ENCODE measurements at places on chromosomes 16 and 17. TPM values are rescaled to one million over a fixed set of nuclear protein-coding genes. Genes with fewer than 3 reads are reported as not detected.

The METRNL gene
- 79.9 TPM for total RNA-seq

The SCGB1C2 gene
- total RNA-seq: not detected

The CA5A gene
- total RNA-seq: not detected

The SOST gene
- total RNA-seq: not detected

The CA7 gene
- total RNA-seq: not detected

- no peak overlapping the region for H3K27ac ChIP-seq
- no peaks in the 10 kb centered on the region for H3K27me3 ChIP-seq
- no peaks in the 10 kb centered on the region for H3K36me3 ChIP-seq
These were observed 1.4 kb downstream of the GAN start for GRCh38 chr16:81316176-81316496.

DNA sequence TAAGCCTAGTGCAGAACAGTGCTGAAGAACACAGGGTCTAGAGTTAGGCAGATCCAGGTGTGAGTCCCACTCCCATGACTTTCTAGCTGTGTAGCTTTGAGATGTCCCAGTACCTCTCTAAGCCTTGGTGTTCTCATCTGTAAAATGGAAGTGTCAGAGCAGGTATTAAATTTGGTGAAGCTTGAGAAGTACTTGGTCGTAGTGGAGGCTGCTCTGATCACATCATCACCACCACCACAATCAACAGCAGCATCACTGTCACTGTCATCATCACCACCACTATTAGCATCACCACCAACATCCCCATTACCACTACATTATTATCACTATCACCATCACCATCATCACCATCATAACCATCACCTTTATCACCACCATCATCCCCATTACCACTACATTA, 132.1 kb downstream of the CMIP start:
- H3K27ac ChIP-seq: no peak overlapping the region
- no peaks in the 10 kb centered on the region for H3K27me3 ChIP-seq
- no peaks in the 10 kb centered on the region for H3K4me1 ChIP-seq

- H3K4me1 ChIP-seq: peaks cover 15% of the 10 kb centered on the region
- DNase-seq: no peak
- no peaks in the 10 kb centered on the region for H3K27me3 ChIP-seq
- peaks cover 9% of the 10 kb centered on the region for H3K36me3 ChIP-seq
These were observed at the start of gene NEURL4 for GRCh38 chr17:7328840-7329373. Gene NEURL4 (minus strand): TSS chr17:7329335. CDS start chr17:7329312, 23 bp downstream.

DNA sequence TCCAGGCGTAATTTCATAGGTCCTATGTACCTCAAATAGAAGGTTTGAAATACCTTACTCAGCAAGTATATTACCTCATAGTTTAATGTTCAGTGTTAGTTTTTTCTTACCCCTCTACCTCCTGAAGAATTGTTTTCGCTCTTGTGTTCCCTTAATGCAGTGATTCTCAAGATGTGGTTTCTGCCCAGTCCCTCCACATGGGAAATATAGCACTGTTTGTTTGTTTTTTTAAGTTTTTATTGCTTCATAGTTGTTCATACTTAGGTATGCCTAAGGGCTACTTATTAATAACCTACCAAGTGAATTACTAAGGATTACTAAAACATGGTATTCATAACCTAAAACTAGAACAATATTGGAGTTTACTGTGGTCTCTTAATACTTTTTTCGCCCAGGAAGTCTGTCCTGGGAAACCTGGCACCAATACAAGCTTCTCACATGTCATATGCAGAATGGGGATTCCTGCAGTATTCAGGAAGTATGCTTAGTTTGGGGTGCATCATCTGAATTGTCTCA, 5.0 kb downstream of the RSPRY1 start:
- H3K27me3 ChIP-seq: no peaks in the 10 kb centered on the region
- no peaks in the 10 kb centered on the region for H3K36me3 ChIP-seq
- H3K4me3 ChIP-seq: no peak overlapping the region
- no peak for DNase-seq
- H3K27ac ChIP-seq: no peak overlapping the region
- peaks cover 24% of the 10 kb centered on the region for H3K4me1 ChIP-seq

DNA sequence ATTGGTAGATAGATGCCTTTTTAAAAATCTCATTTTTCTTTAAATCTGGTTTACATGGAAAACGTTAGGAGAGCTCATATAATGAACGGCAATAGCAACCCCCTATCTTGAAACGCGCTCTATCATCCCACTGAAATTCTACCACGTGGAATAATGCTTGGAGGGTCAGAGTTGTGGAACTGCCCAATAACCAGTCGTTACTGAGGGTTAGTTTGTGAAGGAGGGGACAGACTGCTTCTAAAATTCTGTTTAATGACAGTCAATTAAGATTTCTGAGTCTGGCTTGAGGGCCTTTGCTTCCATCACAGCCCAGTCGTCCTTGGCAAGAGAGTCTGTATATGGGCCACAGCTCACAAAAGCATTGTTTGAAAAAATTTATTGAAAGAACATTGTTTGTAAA, 482 bp downstream of the IRF8 start:
- H3K36me3 ChIP-seq: no peaks in the 10 kb centered on the region
- H3K27ac ChIP-seq: peak overlapping the region; percentile 73
- DNase-seq: no peak

DNA sequence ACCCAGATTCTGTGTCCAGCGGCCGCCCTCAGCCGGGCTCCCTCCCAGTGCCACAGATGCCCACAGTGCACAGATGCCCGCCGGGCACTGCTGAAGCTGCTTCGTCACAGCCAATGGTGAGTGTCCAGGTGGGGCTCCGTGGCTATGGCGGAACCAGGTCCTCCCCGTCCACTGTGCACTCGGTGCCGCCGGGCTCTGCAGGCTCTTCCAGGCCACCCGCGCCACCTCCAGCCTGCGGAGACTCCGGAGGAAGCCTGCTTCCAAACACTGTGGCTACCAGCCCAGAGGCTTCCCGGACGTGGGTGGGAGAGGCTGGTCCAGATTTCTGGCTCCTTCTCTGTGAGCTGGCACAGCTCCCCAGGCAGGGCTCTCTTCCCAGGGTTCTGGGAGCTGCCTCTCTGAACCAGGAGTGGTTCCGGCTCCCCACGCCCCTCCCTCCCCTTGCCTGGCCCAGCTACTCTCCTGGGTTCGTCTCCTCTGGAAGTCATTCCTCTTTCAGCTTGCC, 2.8 kb upstream of the PYCR1 start:
- H3K4me1 ChIP-seq: peaks cover 14% of the 10 kb centered on the region
- peak; percentile 69 for DNase-seq
- no peak overlapping the region for H3K4me3 ChIP-seq
- H3K36me3 ChIP-seq: no peaks in the 10 kb centered on the region

DNA sequence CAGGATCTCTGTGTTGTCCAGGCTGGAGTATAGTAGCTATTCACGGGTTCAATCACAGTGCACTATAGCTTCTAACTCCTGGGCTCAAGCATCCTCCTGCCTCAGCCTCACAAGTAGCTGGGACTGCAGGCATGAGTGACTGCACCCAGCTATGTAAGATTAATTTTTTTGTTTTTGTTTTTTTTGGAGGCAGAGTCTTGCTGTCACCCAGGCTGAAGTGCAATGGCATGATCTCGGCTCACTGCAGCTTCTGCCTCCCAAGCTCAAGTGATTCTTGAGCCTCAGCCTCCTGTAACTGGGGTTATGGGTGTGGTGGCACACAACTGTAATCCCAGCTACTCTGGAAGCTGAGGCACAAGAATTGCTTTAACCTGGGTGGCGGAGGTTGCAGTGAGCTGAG, 15.8 kb downstream of the PPM1D start:
- no peak for DNase-seq
- H3K4me1 ChIP-seq: peaks cover 23% of the 10 kb centered on the region
- no peaks in the 10 kb centered on the region for H3K27me3 ChIP-seq
- H3K27ac ChIP-seq: no peak overlapping the region
- no peaks in the 10 kb centered on the region for H3K36me3 ChIP-seq

GRCh38 chr17:2271985-2272702, 31.4 kb downstream of the SMG6 start:
- H3K36me3 ChIP-seq: peaks cover 23% of the 10 kb centered on the region
- no peak for DNase-seq
- no peaks in the 10 kb centered on the region for H3K27me3 ChIP-seq

DNA sequence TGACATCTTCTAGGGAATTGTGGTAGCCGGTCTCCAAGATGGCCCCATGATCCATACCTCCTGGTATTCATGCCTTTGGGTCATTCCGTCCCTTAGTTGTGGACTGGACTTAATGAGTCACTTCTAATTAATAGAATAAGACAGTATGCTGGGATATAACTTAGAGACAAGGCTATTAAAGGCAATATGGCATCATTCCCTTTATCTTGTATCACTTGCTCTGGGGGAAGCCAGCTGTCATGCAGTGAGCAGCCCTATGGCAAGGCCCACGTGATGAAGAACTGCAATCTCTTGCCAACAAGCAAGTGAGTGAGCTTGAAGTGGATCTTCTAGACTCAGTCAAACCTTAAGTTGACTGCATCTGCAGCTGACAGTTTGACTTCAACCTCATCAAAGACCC, 97.8 kb upstream of the MED13 start:
- H3K4me3 ChIP-seq: no peak overlapping the region
- no peak for DNase-seq
- no peak overlapping the region for H3K27ac ChIP-seq
- no peaks in the 10 kb centered on the region for H3K4me1 ChIP-seq
- no peaks in the 10 kb centered on the region for H3K36me3 ChIP-seq
- no peaks in the 10 kb centered on the region for H3K27me3 ChIP-seq

DNA sequence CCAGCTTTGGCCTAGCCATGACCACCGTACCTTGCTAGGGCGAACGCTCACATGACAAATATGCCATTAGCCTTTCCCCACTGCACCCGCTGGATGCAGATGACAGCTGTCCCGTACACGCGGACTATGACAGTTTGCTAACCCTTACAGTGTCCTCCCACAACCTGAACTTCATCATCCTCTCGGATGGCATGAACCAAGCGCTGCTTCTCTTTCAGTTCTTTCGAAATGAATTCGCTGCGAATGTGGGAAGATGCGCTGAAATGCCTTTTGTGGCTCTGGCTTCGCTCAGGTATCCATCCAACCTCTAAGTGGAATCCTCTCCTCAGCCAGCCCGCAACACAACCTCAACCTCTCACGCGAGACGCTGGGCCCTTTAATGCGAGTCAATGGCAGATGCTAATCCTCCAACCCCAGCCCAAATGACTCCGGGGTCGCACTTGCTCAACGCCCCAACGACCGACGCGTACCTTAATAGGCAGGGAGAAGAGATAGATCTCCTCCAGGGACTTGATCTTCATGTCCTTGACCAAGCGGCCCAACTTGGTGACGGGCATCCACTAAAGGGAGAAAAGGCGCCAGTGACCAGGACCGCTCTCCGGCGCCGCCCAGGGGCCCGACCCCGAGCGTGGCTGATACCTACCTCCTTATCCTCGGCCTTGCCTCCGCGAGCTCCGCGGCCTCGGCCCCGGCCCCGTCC, 670 bp downstream of the RPS2 start:
- H3K4me1 ChIP-seq: peaks cover 26% of the 10 kb centered on the region
- peaks cover 27% of the 10 kb centered on the region for H3K36me3 ChIP-seq
- no peaks in the 10 kb centered on the region for H3K27me3 ChIP-seq
- no peak for DNase-seq
- peak overlapping the region; percentile 75 for H3K4me3 ChIP-seq
- peak overlapping the region; percentile 98 for H3K27ac ChIP-seq

DNA sequence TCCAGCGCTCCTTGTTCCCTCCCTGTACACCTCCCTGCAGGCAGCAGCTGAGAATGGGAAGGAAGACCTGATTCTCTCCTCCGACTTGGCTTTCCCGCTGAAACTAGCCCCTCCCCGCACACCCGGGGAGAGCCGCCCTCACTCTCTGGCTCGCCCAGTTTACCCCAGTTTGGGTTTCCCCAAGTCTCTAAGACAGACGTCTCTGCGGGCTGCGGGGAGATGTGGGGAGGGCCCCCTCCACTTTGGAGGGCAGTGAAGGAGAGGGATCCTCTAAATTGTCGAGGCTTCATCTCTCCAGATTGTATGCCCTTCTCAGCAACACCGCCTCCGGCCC, 797 bp downstream of the GRB7 start:
- peak overlapping the region; percentile 53 for H3K4me3 ChIP-seq
- H3K36me3 ChIP-seq: peaks cover 4% of the 10 kb centered on the region
- peak overlapping the region; percentile 74 for H3K27ac ChIP-seq
- no peak for DNase-seq
- peaks cover 14% of the 10 kb centered on the region for H3K4me1 ChIP-seq

DNA sequence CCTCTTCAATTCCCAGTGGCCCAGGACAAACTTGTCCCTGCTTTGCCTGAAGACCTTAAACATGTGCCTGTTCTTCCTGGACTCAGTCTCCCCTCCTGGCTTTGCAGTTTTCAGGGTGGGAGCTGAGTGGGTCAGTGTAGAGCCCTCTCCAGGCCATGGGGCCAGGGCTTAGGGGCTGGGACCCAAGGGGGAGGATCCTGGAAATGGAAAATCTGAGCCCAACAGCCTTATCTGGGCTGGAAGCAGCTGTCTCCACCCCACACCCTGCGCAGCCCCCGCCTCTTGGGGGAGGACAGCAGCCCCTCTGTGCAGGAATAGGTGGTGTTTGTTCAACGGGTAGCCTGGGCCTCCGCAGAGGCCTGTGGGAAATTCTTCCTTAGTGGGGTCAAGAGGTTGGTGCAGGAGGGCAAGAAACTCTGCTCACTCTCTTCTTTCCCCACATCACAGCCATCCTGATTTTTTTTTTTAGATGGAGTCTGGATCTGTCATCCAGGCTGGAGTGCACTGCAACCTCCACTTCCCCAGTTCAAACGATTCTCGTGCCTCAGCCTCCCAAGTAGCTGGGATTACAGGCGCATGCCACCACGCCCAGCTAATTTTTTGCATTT, 6.8 kb upstream of the SMTNL2 start:
- no peak overlapping the region for H3K27ac ChIP-seq
- H3K36me3 ChIP-seq: no peaks in the 10 kb centered on the region
- H3K4me3 ChIP-seq: no peak overlapping the region
- DNase-seq: peak; percentile 41

GRCh38 chr17:76333673-76334505, 19.8 kb downstream of the PRPSAP1 start:
- peaks cover 30% of the 10 kb centered on the region for H3K36me3 ChIP-seq
- H3K4me3 ChIP-seq: no peak overlapping the region
- no peaks in the 10 kb centered on the region for H3K27me3 ChIP-seq
- DNase-seq: no peak
- no peaks in the 10 kb centered on the region for H3K4me1 ChIP-seq
- no peak overlapping the region for H3K27ac ChIP-seq

- H3K36me3 ChIP-seq: peaks cover 7% of the 10 kb centered on the region
- DNase-seq: no peak
- no peaks in the 10 kb centered on the region for H3K27me3 ChIP-seq
- H3K4me3 ChIP-seq: no peak overlapping the region
- H3K4me1 ChIP-seq: peaks cover 11% of the 10 kb centered on the region
These were observed 23.7 kb downstream of the SLC43A2 start for GRCh38 chr17:1604831-1605528.

- DNase-seq: no peak
- H3K4me1 ChIP-seq: peaks cover 9% of the 10 kb centered on the region
- no peak overlapping the region for H3K4me3 ChIP-seq
- peaks cover 34% of the 10 kb centered on the region for H3K27me3 ChIP-seq
- no peaks in the 10 kb centered on the region for H3K36me3 ChIP-seq
These were observed 82.4 kb upstream of the KIFC3 start for GRCh38 chr16:57884655-57885133.
